ENCODE measurements at places on chromosomes 12 and 14. TPM values are rescaled to one million over a fixed set of nuclear protein-coding genes. Genes with fewer than 3 reads are reported as not detected.

DNA sequence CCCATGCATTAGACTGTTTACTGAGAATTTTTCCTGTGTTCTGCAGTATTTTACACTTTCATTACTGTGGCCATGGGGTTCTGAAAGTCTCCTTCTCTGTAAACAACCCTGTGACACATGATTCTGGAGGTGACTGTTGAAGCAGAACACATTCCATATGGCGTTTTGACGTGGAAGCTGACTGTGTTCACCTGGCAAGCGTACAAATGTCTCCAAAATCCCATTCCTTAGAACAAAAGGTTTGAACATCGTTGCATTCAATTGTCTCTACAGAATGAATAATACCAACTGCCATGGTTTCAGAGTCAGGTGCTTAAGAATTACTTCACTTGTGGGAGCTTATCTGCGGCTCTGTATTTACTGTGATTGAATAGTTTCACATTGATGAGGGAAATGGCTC lies 485.6 kb upstream of the TMEM132C start:
- H3K27ac ChIP-seq = no peak overlapping the region
- H3K36me3 ChIP-seq = no peaks in the 10 kb centered on the region
- no peaks in the 10 kb centered on the region for H3K4me1 ChIP-seq
- no peak for DNase-seq

GRCh38 chr12:39065455-39065854 lies 160.1 kb upstream of the CPNE8 start:
- H3K4me1 ChIP-seq = peaks cover 10% of the 10 kb centered on the region
- peak overlapping the region; percentile 59 for H3K27ac ChIP-seq
- no peak overlapping the region for H3K4me3 ChIP-seq
- no peaks in the 10 kb centered on the region for H3K27me3 ChIP-seq
- no peak for DNase-seq
- no peaks in the 10 kb centered on the region for H3K36me3 ChIP-seq

GRCh38 chr14:24315243-24315806 lies 4.0 kb downstream of the LTB4R start:
- no peak for DNase-seq
- H3K4me1 ChIP-seq = peaks cover 22% of the 10 kb centered on the region
- H3K36me3 ChIP-seq = peaks cover 16% of the 10 kb centered on the region

DNA sequence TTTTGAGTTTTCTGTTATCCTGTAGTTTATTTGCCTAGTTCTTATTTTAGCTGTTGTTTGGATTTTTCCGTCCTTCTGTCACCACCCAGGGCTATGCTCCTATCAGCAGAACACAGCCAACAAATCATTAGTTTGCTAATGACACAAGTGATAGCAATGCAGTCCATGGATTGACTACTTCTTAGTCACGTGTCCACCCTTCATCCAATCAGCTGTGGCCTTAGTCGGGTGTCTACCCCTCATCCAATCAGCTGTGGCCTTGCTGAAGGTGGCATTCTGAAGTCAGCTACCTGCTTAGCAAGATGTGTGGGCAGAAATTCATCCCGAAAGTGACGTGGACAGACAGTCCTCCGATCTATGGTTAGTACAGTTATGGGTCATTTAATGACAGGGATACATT lies 182.3 kb downstream of the GALC start:
- DNase-seq = no peak
- no peaks in the 10 kb centered on the region for H3K27me3 ChIP-seq

GRCh38 chr14:30869551-30870155 lies 4.7 kb upstream of the COCH start:
- no peaks in the 10 kb centered on the region for H3K36me3 ChIP-seq
- no peak overlapping the region for H3K4me3 ChIP-seq
- H3K27me3 ChIP-seq = peaks cover 15% of the 10 kb centered on the region
- no peak overlapping the region for H3K27ac ChIP-seq
- H3K4me1 ChIP-seq = no peaks in the 10 kb centered on the region

DNA sequence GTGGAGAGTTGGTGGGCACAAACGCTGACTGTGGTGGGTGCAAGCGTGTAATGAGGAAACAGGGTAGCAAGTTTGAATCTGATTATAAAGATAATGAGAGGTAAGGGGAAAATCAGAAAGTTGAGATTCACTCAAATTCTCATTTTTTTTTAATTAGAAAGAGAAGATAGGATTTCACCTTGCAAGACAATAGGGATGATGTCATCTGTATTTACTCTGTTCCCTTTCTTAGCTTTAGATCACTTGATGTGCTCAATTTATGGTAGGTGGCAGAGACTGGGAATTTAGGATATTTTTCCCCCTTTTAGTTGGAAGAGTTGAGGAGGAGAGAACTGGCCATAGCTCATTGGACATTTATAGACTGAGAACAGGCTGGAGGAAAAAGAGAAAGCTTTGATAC lies 363.6 kb downstream of the AEBP2 start:
- H3K4me3 ChIP-seq = no peak overlapping the region
- no peak overlapping the region for H3K27ac ChIP-seq
- H3K4me1 ChIP-seq = no peaks in the 10 kb centered on the region
- no peak for DNase-seq
- no peaks in the 10 kb centered on the region for H3K36me3 ChIP-seq
- H3K27me3 ChIP-seq = peaks cover 16% of the 10 kb centered on the region

DNA sequence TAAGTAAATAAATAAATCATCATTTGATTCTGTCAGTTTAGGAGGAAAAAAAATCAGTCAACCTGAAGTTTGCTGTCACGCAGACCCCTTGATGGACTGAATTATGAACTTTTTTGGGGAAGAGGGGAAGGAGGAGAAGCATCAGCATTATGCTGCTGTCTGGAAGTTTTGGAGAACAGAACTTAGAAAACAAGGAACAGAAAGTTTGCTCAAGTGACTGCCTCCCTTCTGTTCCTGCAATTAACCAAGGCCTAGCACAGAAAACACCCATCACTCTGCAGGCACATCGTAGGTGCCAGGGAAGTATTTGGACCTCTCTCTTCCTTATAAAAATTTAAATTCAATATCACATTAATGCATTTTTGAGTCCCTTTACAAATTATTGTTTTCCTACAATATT lies 283.8 kb downstream of the VRK1 start:
- DNase-seq = no peak
- no peaks in the 10 kb centered on the region for H3K36me3 ChIP-seq
- H3K27ac ChIP-seq = no peak overlapping the region
- peaks cover 12% of the 10 kb centered on the region for H3K4me1 ChIP-seq
- H3K4me3 ChIP-seq = no peak overlapping the region

DNA sequence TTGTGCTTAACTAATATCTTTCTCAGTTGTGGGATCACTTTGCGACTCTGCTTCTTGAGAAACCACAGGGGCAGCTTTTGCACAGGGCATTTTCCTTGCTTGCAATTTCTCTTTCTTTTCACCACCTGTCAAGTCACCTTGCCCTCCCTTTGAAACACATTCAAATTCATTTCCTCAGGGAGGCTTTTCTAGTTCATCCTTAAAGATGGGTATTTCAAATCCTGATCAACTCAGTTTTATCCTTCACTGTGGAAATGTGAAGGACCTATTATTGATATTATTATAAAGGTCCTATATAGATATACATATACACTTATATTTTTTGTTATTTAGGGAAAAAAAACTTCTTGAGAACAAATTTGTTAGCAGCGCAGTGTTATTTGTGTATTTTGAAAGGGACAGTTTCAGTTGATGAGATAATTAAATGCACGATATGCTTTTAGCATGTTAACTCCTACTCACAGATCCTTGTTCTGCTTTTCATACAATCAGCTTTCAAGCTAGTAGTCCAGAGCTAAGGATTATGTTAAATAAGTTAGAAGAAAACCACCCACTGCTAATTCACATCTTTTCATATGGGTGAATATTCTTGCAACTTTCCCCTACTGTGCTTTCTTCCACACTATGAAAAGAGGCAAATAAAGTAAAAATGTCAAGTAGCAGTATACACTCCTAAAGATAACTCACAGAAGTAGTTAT lies 501.4 kb upstream of the RGS6 start:
- no peaks in the 10 kb centered on the region for H3K27me3 ChIP-seq
- H3K4me1 ChIP-seq = no peaks in the 10 kb centered on the region
- no peak for DNase-seq
- no peak overlapping the region for H3K4me3 ChIP-seq
- H3K27ac ChIP-seq = no peak overlapping the region
- no peaks in the 10 kb centered on the region for H3K36me3 ChIP-seq

DNA sequence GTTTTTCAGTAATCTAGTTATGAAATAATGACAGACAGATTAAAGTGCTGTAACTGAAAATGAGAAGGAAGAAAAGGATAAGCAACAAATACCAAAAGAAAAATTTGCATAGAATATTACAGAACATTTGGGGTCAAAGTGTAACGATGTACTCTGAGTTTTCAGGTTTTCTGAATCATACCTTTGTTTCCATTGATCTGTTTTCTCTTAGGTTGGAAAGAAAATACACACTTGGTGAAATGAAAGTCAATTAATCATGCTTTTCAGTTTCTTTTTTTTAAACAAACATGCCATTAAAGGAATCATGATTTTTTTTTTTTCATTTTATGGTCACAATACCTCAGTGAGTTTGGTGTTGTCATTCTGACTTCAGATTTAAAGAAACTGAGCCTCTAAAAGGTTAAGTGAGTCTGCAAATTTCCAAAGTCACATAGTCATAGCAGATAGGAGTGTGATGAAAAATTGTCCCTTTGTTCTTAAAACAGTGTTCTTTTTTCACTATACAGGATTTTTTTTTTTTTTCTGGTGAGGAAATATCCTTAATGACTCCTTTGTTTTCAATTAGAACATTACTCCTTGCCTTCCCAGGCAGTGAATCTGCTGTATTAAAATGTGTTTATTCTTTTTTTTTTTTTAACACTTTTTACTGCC lies 35.9 kb upstream of the PZP start:
- H3K4me3 ChIP-seq = no peak overlapping the region
- no peak for DNase-seq
- no peaks in the 10 kb centered on the region for H3K36me3 ChIP-seq
- H3K27me3 ChIP-seq = no peaks in the 10 kb centered on the region

DNA sequence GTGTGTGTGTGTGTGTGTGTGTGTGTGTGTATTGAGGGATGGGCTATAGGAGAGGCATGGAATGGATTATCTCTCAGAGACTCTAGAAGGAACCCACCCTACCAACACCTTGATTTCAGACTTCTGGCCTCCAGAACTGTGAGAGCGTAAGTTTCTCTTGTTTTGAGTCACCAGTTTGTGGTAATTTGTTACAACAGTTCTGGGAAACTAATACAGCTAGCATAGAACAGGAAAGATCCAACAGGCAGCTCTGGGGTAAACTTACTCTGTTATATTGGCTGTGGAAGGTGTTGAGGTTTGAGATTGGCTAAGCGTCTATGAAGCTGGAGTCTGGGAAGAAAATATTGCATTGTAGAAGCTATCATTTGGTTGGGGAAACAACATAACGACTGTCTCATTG lies 334.3 kb downstream of the AACS start:
- no peak overlapping the region for H3K27ac ChIP-seq
- peaks cover 32% of the 10 kb centered on the region for H3K27me3 ChIP-seq
- H3K36me3 ChIP-seq = no peaks in the 10 kb centered on the region

GRCh38 chr12:59710964-59711363 lies 115.1 kb downstream of the SLC16A7 start:
- H3K36me3 ChIP-seq = no peaks in the 10 kb centered on the region
- no peak overlapping the region for H3K4me3 ChIP-seq
- DNase-seq = no peak
- no peaks in the 10 kb centered on the region for H3K4me1 ChIP-seq

- H3K4me3 ChIP-seq = no peak overlapping the region
- H3K36me3 ChIP-seq = peaks cover 6% of the 10 kb centered on the region
- peak; percentile 68 for DNase-seq
- peaks cover 26% of the 10 kb centered on the region for H3K4me1 ChIP-seq
- no peak overlapping the region for H3K27ac ChIP-seq
- no peaks in the 10 kb centered on the region for H3K27me3 ChIP-seq
Measured at GRCh38 chr12:7162691-7163114, 26.8 kb upstream of the PEX5 start.

- no peak overlapping the region for H3K27ac ChIP-seq
- DNase-seq = no peak
- H3K4me3 ChIP-seq = no peak overlapping the region
- H3K27me3 ChIP-seq = peaks cover 28% of the 10 kb centered on the region
- H3K4me1 ChIP-seq = no peaks in the 10 kb centered on the region
Measured at GRCh38 chr12:49899921-49900320, 3.8 kb downstream of the FAIM2 start.

DNA sequence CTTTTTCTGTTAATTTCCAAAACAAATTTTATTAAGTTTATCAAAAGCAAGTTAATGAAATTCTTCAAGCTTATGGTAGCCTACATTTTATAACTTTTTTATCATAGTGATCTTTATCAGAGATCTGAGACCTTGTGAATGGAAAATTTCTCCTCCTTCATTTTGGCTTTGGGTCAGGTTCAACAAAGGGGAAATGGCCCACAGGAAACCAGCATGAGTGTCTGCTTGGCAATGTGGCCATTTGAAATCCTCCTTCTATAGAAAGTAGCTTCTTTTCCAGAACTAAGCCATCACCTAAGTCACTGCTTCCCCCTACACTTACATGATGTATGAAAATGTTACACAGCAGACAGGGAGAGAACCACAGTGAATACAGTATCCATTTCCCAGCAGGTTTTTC lies 1.6 kb downstream of the RHOJ start:
- no peak overlapping the region for H3K4me3 ChIP-seq
- H3K27me3 ChIP-seq = no peaks in the 10 kb centered on the region
- no peak overlapping the region for H3K27ac ChIP-seq
- peaks cover 2% of the 10 kb centered on the region for H3K4me1 ChIP-seq

DNA sequence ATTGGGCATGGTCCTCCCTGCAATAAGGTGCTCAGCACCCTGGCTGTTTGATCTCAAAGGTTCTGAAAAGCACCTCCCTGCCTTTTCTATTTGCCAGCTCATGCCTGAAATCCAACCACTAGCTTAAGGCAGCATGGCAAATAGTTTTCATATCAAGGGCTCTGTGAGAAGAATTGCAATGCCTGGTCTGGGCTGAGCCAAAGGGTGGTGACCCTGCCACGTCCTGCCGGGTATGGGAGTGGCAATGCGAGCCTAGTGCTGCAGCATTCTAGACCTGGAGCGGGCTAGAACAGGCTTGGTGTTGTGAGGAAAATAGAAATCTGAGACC lies 2.3 kb upstream of the SCNN1A start:
- peaks cover 14% of the 10 kb centered on the region for H3K36me3 ChIP-seq
- H3K4me3 ChIP-seq = peak overlapping the region; percentile 89
- peak overlapping the region; percentile 97 for H3K27ac ChIP-seq

- H3K27ac ChIP-seq = no peak overlapping the region
- no peak overlapping the region for H3K4me3 ChIP-seq
- no peaks in the 10 kb centered on the region for H3K36me3 ChIP-seq
- H3K4me1 ChIP-seq = no peaks in the 10 kb centered on the region
Measured at GRCh38 chr14:41641690-41642089, 35.0 kb downstream of the LRFN5 start.

PGF gene
- 2.1 TPM for total RNA-seq

C14orf119 gene
- 54.8 TPM for total RNA-seq

IFNG gene
- total RNA-seq = not detected

DAO gene
- total RNA-seq = not detected
